ENCODE measurements at places on chromosomes 2 and 18.

GRCh38 chr18:79738041-79738461 is 58.4 kb downstream of the CTDP1 start:
- DNase-seq = peak; percentile 34

GRCh38 chr2:29363111-29363510 is 247.9 kb downstream of the CLIP4 start:
- DNase-seq = no peak

DNA sequence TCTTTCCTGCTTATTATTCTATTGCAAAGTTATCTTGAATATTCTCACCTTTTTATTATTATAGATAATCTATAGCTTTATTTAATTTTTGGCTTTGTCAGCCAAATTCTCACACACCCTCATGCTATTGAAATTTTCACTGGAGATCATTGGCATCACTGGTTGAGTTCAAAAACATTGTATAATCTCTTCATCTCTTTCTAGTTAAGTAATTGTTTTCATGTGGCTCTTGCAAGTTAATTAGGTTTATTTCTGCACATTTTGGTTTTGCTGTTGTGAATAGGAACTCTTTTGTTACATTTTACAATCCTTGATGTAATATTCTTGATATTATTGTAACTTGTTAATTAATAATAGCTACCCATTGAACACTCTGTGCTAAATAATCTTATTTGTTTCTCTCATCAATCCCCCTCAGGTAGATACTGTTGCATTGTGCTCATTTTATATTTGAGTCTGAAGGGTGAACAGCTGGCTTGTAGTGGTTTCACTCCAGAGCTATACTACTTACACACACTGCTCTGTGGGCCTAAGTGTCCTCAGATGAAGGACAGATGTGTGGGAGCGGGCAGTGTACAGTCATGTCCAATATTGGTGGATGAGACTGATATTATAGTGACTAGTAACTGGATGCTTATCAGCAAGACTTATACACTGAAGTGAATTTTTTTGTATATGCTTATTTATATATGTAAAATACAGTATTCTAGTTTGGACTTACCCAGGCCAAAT is 112.7 kb downstream of the LCLAT1 start:
- no peak for DNase-seq

DNA sequence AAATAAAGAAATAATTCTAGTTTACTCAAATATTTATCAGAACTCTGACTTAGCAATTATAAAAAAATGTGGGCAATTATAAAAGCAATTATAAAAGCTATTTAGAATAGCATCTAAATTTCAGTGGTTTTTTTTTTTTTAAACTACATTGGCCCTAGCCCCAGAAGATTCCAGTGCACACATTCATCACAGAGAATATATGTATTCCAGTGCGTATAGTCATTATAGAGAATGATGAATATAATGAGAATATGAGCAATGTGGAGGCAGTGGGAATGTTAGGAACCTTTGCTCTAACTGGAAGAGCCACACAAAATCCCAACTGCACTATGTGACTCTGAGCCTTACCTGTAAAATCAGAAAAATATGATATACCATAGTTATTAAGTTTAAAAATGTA is 10.5 kb downstream of the MAP3K2 start:
- DNase-seq = no peak

- no peak for DNase-seq
Measured at GRCh38 chr2:113799375-113799774, 42.9 kb upstream of the SLC35F5 start.

GRCh38 chr2:159175182-159175581 is 111.3 kb downstream of the WDSUB1 start:
- no peak for DNase-seq

DNA sequence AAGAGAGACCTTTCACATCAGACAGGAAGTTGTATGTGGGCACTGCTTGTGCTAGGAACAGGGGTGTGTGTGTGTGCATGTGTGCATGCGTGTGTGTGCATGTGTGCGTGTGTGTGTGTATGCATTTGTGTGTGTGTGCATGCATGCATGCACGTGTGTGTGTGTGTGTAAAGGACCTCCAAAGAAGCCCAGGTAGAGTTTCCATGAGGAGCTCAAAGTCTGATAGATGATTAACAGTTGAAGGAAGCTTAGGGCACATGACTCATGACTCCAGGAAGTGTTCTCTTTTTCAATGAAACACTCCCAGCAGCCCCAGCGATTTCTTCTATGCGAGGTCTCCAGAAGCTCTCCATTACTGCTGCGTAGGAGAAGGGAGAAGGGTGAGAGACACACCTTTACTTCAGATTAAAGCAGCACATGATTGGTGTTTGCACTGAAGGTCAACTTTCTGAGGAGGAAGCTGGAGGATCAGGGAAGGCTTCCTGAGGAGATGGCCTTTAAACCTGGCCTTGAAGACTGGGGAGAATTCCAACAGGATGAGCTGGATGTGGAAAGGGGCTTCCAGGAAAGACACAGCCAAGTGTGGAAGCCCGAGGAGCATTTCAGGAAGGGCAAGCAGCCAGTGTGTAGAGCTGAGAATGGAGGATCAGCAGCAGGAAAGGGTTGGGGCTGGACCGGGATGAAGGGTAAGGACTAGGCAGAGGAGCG is 77.7 kb downstream of the SMAD4 start:
- no peak for DNase-seq

DNA sequence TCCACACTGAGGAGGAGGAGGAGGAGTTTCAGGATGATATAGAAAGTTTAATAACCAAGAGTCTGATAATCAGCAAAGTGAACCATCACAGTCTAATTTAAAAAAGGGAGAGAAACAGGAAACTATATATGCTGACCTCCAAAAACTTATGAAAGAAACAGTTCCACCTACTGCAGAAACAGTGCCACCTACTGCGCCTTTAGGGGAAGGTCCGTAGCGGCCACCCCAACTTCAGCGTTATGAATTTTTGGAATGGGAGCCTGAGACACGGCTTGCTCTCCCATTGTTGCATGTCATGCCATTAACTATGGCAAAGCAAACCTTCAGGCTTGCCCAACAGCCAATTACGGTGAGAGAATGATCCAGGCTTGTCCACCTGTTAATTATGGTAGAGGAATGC is 1719.2 kb upstream of the LRRTM1 start:
- DNase-seq = no peak

DNA sequence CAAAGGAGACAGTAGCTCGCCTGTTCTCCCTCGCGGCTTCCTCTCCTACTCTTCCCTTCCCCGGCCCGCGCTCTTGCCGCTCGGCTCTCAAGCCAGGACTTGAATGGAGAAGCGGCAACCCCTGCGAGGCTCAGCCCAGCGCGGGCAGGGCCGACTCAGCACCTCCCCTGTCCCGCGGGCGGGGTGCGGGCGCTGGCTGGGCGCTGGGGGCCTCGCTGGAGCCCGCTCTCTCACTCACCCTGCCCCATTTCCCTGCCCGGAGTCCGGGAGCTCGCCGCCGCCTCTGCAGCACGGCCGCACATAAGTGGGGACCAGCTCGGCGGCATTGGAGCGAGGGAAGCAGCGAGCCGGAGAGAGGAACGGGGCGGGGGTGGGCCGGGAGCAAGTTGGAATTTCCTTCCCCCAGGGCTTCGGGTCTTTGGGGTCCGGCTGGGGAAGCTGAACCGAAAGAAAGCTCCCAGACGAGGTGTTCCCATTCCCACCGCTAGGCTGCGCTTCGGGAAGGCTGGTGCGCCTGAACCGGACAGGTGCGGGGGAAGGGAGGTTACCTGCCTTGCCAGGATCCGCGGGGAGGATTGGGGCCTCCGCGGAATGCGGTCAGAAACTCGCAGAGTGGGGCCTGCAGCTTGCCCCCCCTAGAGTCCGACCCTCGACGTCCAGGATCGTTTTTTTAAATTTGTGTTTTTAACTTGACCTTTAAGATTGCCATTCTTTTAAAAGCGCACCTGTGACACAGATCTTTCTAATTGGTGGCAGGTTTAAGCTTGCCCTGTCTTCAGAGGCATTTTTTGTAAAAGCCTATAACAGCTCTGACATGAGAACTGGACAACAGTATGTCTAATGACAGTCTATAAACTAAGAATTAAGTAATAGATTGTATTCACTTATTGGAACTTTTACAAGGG is at the start of gene COBLL1:
TSS of gene COBLL1 (minus strand) at position 105 of the 905 bp plus-strand sequence. CDS start 627 bp downstream, outside the sequence.
- peak; percentile 91 for DNase-seq

DNA sequence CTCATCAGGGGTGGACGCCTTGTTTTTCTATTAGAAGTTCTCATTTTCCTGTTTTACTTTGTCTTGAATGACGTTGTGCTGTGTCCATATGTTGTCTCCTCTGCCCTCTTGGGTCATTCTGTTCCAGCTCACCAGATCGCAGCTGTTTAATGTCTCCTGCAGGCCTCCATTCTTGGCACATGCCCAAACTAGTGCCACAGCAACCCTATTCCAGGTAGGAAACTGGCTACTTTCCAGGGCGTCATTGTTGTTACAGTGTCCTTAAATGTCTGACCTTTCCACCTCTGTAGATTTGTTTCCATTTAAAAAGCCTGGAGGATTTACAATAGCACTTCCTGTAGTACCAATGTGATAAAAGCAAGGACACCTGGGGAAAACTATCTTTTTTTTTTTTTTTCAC is 500.7 kb downstream of the METTL4 start:
- no peak for DNase-seq

GRCh38 chr2:177692042-177692782 is 299.6 kb downstream of the AGPS start:
- no peak for DNase-seq

- DNase-seq = no peak
Measured at GRCh38 chr18:55925772-55926171, 337.8 kb upstream of the TCF4 start.

DNA sequence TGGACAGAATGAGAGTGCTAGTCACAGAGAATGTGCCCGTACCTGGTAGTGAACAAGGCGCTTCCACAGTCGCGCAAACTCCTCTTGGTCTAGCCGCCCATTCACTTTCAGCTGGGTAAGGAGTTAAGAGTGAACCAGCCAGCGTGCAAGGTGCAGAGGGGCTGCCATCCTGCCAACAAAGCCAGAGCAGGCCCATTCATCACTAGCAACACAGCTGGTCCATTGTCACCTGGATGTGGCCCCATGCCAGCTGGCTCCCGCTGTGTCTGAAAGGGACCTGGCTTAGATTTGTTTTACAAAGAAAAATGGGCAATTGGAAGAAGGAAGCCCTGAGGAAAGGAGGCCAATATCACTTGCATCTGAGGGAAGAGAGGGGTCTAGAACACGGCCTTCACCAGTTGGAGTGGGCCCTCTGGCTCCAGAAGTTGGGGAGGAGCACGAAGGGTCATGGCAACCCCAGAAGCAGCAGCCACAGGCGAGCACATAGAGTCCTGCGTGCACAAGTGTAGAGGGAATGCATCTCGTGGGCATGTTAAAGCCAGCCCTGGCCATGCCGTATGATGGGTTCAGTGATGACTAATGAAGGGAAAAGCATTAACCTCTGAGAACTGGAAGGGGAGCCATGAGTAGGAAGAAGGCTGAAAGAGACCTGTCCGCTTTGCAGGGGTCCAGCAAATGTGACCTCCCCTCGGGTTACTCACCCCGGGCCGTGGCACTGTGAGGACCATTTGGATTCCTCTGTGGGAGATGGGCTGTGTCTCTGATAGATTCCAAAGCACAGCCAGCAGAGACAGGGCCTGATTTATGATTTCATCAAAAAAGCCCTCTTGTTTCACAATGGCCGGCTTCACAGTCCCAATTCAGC is 70.6 kb downstream of the CAPN13 start:
- peak; percentile 26 for DNase-seq

DNA sequence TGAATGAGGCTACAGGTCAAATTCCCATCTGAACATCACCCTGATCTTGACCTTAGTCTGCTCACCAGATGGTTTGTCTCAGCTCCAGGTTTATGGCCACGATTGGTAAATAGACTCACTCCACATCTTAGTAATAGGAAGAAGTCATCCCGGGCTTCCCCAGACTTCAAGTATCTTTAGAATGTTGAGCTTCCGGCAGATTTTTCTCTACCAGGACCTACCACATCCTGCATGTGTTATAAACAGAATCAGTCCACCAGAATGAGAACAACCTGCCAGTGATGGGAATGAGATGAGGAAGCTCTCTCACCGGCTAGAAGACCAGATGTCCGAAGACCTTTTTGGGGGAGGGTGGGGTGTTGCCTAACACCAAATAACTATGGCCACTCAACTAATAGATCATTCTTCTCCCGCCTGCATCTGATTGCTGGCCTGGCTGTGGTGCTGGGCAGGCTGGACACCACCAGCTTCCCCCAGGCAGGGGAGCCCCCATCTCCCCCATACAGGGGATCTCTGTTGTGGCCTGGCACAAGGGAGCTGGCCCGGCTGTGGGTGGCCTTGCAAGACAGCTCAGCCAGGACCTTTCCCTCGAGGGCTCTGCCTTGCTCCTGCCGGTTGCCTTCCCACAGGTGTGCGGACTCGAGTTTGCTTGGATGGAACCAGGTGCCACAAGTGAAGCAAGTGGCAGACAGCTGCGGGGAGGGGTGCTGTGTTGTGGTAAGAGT is 88.5 kb downstream of the SH3RF3 start:
- no peak for DNase-seq

DNA sequence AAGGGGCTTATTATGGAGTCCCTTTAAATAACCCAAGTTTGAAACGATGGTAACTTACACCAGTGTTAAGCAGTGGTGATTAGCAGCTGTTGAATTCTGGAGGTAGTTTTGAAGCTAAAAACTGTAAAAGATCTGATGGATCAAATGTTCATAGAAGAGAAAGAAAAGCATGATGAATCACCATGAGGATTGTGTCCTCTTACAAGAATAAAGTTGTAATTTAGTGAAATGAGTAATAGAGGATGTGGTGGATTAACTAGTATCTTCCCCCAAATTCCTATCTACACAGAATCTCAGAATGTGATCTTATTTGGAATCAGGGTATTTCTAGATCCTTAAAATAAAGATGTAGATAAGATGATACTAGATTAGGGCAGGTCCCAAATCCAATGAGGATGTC is 1138.2 kb upstream of the TMEFF2 start:
- DNase-seq = no peak

- peak; percentile 23 for DNase-seq
Measured at GRCh38 chr18:13280070-13280795, 61.7 kb downstream of the LDLRAD4 start.

DNA sequence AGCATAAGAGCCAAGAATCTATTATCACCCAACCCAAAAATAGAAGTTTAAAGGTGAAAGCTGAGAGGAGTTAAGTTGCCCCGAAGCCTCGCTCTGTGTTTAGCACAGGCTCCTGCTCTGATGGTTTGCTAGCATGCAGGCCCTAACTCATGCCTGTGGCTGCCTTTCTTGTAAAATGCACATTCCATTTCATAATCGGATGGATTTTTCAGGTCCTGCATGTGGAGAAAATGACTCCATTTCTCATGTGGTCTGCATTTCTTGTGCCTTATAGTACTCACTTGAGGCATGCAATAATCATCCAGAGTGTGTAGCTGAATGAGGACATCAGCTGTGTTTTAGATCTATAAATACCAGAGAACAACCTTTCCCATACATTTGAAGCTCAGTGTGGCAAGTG is 381.8 kb downstream of the CPS1 start:
- DNase-seq = no peak

GRCh38 chr2:46909771-46910419 is 5.7 kb downstream of the MCFD2 start:
- DNase-seq = peak; percentile 72

DNA sequence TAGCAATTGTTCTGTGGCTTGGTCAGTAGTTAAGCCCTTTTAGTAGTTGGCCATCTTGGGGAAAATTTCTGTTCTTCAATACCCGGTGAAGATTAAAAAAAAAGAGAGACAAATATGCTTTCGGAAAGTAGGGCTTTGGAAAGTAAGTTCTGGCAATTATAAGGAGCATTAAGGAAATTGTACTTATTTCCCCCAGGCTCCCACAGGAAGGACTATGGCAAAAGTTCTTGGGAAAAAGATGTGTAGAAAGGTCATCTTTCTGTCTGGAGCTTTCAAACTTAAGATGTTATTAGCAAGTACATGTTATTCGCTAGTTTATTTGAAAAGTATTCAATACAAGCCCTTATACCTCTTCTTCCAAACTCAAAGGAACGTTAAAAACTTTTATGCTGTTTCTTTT is 144.5 kb downstream of the MTX2 start:
- DNase-seq = no peak
